ENCODE measurements at places on chromosomes 1 and 21.

DNA sequence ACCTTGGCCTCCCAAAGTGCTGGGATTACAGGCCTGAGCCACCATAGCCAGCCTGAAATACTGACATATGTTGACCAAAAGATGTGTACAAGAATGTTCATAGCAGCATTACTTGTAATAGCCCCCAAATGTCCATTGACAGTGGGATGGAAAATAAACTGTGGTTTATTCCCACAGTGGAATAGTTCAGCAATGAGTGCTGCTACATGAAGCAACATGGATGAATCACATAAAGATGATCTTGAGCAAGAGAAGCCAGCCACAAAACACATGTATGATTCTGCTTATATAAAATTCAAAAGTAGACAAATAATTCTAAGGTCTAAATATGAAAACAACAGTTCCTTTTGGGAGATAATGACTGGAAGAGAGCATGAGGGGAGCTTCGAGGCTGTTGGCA is 9.1 kb upstream of the CREG1 start:
- DNase-seq = no peak

DNA sequence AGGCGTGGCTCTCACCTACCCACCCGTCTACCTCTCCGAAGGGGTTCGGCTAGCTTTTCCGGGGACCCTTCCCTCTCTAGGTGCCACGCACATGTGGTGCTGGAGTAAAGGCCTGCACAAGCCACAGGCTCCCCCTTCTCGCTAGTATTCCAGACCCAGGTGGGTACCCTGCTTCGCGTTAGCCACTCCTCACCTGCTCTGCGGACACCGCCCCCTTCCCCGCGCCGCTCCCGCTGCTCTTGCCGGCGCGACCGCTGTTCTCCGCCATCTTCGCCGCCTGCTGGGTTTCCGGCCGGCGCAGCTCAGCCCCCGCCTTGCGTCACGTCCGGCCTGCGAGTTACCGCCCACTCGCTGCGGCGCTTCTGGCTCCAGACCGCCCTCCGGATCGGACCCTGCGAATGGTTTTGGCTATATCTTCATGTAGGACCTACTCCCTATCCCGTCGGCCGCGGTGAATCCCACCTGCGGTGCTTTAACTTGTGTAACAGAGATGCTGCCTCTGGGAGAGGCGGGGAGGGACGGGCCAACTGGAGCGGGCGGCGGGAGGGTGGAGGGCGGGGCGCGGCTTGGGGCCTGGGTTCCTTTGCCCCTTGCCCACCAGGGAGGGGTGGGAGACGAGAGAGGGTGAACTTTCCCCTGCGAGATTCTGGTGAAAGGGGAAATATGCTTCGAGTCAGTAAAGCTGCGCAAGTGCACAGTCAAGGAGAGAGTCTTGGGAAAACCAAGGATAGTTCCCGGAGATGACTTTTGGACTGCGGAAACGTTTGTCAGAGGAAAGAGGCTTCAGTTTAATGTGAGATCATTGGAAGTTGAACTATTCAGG is at the start of the genes NIT1 and PFDN2:
Gene NIT1 (plus strand): TSS at position 347 of the 823 bp plus-strand sequence. CDS start 72 bp downstream, at position 419.
Gene PFDN2 (minus strand): TSS at position 279 of the 823 bp plus-strand sequence. CDS start 11 bp downstream, at position 268.
- peak; percentile 89 for DNase-seq

DNA sequence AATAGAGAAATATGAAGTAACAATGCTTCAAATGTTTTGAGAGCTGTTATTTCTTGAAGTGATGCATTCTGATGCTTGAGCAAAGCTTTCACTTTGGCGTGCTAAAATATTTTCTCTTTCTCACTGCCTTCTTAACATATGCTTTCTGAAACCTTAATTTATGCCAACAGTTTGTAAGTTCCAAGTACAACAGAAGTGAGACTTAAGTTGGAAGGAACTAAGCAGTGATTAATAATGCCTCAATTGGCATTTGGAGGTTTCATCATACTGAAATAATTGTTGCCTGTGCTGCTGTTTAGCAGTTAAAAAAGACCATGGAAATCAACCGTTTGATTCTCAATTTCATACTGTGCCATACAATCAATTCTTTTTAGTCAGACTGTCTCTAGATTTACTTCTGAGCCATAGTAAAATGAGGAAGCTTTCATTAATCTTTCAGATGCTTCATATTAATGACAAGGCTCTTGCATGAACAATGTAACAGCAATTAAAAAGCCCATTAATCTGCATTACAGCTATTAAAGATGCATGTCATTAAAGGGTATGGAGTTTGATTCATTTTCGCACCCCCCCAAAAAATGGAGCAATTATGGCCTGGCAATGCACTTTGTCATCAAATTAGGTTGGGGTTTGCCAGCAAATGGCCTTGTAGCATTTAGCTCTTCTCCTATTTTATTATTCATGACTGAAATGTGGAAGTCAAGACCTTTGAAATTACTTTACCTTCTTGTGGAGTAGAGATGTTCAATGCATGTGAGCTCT is 375.3 kb downstream of the USH2A start:
- DNase-seq = no peak

GRCh38 chr1:196143602-196144342 is 464.5 kb downstream of the KCNT2 start:
- no peak for DNase-seq

GRCh38 chr1:18816808-18817207 is 42.7 kb downstream of the TAS1R2 start:
- no peak for DNase-seq

DNA sequence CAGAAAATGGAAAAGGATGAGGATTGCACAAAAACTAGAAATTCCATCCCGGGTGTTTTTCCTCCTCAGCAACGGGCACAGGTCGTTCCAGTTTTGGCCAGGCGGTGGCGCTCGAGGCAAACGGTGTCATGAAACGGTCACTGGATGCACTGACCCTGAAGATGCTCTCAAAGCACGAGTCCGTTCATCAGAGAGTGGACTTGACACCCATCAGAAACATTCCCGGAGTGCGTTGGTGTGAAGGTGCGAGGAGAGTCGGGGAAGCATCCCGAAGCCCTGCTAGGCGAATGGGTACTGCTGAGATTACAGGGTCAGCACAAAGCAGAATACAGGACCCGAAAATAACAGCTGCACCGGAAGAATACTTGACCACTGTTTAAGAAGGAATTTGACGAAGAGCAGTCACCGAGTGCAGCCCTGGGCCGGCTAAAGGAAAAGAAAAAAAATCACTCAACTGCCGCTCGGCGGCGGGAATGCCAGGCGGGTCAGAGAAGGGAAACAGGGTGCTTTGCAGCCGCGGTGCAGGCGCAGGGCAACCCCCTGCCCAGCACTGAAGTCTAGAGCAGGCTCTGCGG is 71.7 kb upstream of the ETS2 start:
- DNase-seq = peak; percentile 68

DNA sequence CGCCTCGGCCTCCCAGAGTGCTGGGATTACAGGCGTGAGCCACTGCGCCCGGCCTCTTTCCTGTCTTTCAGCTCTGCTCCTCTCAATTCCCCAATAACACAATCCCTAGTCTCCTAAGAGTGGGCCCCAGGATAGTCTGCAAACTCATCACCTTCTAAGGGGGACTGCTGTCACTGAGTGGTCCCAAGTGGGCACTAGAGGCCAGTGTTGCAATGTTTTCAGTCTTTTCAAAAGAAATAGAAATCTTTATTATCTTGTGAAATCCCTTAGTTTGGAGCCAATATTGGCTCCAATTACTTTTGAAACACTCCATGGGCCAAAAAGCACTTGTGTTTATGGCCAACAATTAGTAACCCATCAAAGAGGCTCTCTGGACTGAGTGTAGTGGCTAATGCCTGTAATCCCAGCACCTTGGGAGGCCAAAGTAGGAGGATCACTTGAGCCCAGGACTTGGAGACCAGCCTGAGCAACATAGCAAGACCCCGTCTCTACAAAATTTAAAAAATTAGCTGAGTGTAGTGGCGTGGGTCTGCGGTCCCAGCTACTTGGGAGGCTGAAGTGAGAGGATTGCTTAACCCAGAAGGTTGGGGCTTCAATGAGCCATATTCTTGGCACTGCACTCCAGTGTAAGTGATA is 28.6 kb upstream of the ZNF697 start:
- DNase-seq = no peak

DNA sequence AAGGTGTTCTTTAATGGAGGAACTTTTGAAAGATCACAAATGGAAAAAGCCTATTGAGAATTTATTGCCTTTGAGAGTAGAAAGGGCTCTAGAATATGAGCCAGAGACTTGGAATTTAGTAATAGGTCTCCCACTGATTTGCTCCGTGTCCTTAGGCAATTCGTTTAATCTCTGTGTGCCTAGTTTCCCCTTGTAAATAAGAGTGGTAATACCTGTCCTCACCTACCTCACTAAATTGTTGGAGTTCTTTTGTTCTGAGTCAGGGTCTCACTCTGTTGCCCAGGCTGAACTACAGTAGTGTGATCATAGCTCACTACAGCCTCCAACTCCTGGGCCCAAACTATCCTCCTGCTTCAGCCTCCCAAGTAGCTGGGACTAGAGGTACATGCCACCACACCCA is 15.0 kb upstream of the TEKT2 start:
- DNase-seq = no peak

DNA sequence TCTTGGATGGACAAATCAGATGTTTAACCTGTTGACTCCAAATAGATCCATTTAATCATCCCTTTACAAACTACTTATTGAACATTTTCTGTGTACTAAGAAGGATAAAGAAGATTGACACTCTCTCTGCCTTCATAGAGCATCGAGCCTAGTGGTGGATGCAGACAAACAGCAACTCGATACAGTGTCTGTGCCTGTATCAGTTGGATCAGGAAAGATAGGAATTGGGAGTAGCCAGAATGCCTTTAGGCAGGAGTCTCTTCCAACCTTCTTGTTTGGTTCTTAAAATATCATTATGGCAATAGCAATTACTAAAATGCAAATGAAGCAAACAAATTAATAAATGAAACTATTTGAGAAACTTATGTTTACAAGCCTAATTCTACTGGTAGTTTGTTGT is 89.0 kb upstream of the RAVER2 start:
- DNase-seq = no peak

DNA sequence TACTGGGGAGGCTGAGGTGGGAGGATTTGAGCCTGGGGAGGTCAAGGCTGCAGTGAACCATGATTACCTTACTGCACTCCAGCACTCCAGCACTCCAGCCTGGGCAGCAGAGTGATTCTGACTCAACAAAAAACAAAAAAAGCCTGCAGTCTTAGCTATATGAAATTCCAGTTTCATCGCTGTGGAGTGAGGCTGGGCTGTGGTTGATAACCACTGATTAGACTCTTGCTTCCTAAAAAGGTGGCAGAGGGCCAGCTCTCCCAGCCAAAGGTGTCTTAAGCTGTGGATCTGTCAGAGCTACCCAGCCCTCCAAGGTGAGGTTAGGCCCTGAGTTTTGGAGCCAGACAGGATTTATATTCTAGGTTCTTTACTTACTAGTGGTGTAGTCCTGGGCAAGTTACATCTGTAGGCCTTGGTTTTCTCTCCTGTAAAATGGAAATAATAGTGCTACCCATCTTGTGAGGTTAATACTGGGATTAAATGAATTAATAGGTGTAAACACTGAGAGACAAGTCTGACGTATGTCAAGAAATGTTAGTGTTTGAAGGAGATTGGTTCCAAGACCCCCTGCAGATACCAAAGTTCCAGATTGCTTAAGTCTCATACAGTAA is 35.9 kb downstream of the TMCC2 start:
- no peak for DNase-seq

DNA sequence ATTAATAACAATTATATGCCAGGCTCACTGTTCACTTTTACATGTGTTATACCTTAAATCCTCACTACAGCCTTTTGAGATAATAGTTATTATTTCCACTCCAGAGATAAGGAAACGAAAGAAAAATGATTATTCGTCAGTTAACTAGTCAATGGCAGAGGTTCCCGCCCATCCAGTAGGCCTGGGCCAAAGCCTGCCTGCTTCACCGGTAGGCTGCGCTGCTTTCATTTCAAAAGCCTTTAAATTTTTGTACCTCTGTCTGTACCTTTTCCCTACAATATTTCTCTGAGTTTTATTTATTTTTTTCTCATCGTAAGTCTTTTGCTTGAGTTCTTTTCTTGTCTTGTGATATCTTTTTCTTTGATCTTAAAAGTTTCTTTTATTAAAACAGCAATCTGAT is 3.6 kb downstream of the GPR52 start:
- DNase-seq = no peak

GRCh38 chr1:175892686-175893085 is 149.3 kb upstream of the TNR start:
- DNase-seq = no peak

GRCh38 chr1:68046885-68047658 is 3.4 kb downstream of the DIRAS3 start:
- no peak for DNase-seq

DNA sequence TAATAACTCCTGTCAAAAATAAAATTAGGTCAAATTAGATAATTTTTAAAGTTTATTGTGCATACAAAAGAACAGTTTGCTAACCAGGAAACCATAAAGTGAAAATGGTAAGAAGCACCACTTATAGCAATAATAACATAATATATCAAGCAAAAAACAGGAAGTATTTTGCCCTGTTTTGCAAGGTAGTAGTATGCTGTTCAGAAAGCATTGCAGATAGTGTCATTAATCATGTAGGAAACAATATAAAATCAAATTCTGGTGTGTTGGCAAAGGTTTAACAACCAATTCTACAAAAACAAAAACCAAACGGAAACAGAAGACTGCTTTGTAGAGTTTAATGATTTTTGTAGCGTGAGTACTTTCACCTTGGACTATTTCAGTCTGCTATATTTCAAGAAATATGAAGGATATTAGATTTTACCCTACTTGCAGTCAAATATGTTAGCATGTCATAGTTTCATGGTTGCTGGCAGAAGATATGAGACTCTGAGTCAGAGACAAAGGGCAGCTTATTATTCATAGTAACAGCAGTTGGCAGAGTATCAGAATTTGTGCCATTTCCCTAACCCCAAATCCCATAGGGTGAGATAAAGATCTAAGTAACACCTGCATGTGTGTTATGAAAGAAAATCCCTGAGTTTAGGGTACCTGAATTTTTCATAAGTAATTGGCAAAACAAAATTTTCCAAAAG is 729.0 kb upstream of the BRINP3 start:
- peak; percentile 3 for DNase-seq

GRCh38 chr1:81381881-81382280 is 418.9 kb upstream of the ADGRL2 start:
- no peak for DNase-seq

DNA sequence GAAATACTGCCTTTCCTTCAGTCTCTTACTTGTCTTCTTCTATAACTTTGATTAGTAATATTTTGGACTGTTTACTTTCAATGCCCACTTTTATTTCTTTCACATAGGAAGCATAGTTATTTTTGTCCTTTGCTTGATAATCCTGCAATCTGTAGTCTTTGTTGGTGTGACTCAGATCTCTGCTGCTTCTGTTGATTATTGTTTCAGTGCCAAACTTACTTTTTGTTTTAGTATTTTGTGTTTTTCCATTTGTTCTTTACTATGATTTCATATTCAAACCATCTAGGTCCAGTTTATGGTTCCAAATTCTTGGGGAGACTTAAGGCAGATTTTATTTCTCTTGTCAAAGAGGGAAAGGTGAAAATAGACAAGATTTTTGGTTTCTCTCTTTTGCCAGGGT is 399.9 kb downstream of the HLX start:
- DNase-seq = no peak

DNA sequence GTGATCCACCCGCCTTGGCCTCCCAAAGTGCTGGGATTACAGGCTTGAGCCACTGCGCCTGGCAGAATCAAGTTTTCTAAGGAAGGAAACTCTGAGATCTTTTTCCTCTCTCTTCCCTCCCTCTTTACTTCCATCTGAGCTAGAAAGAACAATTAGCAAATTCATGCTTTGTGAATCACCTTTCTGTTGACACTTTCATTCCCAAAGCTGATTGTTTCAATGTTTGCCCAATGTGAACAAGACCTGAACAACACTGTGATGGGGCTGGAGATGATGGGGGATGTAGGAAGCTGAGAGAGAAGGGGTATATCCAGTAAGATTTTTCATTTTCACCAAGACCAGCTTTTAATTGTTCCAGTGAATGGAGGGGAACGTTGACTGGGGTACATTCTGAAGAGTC is 5.7 kb upstream of the TENT5B start:
- DNase-seq = no peak

- no peak for DNase-seq
Measured at GRCh38 chr1:9376886-9377333, 84.2 kb downstream of the SPSB1 start.

All from COLO829 (cell line).